ENCODE measurements at places on chromosomes 1 and 21. TPM values are rescaled to one million over a fixed set of nuclear protein-coding genes. Genes with fewer than 3 reads are reported as not detected.

- peaks cover 7% of the 10 kb centered on the region for H3K4me1 ChIP-seq
- H3K27ac ChIP-seq = no peak overlapping the region
- H3K4me3 ChIP-seq = no peak overlapping the region
- H3K27me3 ChIP-seq = no peaks in the 10 kb centered on the region
These were observed 80.4 kb downstream of the KIF26B start for GRCh38 chr1:245235156-245235555.

GRCh38 chr1:181669246-181669645, 185.9 kb downstream of the CACNA1E start:
- no peak overlapping the region for H3K4me3 ChIP-seq
- no peak overlapping the region for H3K27ac ChIP-seq
- no peaks in the 10 kb centered on the region for H3K4me1 ChIP-seq
- no peaks in the 10 kb centered on the region for H3K27me3 ChIP-seq
- DNase-seq = no peak
- no peaks in the 10 kb centered on the region for H3K36me3 ChIP-seq

GRCh38 chr1:37561133-37562132, 4.7 kb downstream of the DNALI1 start:
- H3K4me3 ChIP-seq = no peak overlapping the region
- H3K36me3 ChIP-seq = peaks cover 18% of the 10 kb centered on the region
- no peak overlapping the region for H3K27ac ChIP-seq
- H3K27me3 ChIP-seq = no peaks in the 10 kb centered on the region

DNA sequence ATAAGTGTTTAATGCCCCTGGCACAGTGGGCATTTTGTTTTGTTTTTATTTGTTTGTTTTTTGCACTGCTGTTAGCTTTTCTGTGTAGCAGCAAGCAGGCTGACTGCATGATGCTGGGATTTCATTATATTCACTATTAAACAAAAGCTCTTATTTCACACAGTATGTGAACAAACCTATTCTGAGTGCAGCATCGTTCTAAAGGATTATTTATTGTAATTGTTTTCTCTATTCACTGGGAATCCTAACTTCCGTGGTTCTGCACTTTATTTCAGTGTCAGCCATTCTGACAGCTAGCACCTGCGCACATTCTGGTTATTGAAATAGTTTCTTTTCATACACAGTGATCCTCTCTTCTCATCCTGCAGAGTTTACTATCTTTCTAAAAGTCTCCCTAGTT, 595.0 kb downstream of the NEGR1 start:
- H3K4me3 ChIP-seq = no peak overlapping the region
- no peaks in the 10 kb centered on the region for H3K36me3 ChIP-seq
- no peak for DNase-seq
- H3K27me3 ChIP-seq = no peaks in the 10 kb centered on the region
- no peaks in the 10 kb centered on the region for H3K4me1 ChIP-seq
- H3K27ac ChIP-seq = no peak overlapping the region

Gene DCDC2B
- total RNA-seq = not detected

- no peaks in the 10 kb centered on the region for H3K4me1 ChIP-seq
- H3K27me3 ChIP-seq = no peaks in the 10 kb centered on the region
- H3K36me3 ChIP-seq = no peaks in the 10 kb centered on the region
- no peak overlapping the region for H3K4me3 ChIP-seq
These were observed 110.5 kb downstream of the HHAT start for GRCh38 chr1:210438928-210439841.

- H3K27me3 ChIP-seq = no peaks in the 10 kb centered on the region
- no peak for DNase-seq
- peaks cover 37% of the 10 kb centered on the region for H3K4me1 ChIP-seq
These were observed 2.5 kb downstream of the ARHGEF19 start for GRCh38 chr1:16209847-16210407.

Gene SPRR2A
- not detected for total RNA-seq

DNA sequence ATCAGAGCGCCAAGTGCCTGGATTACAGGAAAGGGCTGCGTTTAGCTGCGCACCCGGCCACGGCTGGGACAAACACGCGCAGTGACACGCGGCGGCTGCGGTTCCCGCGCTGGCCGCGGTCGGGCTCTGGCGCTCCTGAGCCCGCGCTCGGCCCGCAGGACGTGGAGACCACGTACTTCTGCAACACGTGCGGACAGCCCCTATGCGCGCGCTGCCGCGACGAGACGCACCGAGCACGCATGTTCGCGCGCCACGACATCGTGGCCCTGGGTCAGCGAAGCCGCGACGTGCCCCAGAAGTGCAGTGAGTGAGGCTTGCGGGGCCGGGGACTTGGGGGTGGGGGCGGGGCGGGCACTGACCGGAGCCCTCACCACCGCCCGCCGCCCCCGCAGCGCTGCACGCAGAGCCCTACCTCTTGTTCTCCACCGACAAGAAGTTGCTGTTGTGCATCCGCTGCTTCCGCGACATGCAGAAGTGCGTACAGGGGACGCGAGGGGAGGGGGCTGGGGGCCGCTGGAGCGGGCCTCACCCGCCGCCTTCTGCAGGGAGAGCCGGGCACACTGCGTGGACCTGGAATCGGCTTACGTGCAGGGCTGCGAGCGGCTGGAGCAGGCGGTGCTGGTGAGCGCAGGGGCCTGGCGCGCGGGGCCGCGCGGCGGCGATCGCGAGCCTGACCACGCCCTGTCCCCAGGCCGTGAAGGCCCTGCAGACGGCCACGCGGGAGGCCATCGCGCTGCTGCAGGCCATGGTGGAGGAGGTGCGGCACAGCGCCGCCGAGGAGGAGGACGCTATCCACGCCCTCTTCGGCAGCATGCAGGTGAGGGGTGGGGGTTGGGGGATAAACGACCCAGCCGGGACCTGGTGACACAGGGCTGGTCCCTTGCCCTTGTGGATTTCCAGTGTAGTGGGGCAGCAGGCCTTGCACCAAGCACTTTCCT, 3.1 kb downstream of the RNF207 start:
- H3K4me3 ChIP-seq = peak overlapping the region; percentile 58
- peaks cover 24% of the 10 kb centered on the region for H3K4me1 ChIP-seq
- H3K27ac ChIP-seq = no peak overlapping the region
- no peak for DNase-seq
- H3K36me3 ChIP-seq = no peaks in the 10 kb centered on the region

DNA sequence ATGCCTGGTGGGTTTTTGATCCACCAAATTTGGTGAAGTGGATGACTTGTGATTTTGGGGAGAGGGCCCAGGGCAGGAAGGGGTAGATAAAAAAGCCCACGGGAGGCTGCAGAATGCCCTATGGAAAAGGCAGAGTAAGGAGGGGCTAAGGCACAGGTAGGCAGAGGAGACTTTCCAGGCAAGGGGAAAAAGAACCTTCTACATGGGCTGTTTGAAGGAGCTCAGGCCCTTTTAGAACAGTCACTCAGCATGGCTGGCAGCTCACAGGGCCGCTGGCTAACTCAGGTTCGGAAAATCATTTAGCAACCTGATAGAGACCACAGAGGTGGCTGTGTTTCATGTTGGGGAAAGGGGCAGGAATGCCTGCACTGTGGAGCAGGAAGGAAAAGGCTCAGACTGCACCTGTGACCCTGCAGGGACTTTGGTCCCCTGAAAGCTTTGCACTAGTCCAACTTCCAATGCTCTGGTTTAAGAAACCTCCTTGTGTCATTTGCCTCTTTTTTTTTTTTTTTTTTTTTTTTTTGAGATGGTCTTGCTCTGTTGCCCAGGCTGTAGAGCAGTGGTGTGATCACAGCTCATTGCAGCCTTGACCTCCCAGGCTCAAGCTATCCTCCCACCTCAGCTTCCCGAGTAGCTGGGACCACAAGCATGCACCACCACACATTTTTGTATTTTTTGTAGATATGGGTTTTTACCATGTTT, 58.5 kb upstream of the ENAH start:
- no peak for DNase-seq
- H3K36me3 ChIP-seq = no peaks in the 10 kb centered on the region
- H3K27me3 ChIP-seq = no peaks in the 10 kb centered on the region
- H3K4me3 ChIP-seq = no peak overlapping the region

GRCh38 chr1:19179597-19180264, 30.3 kb downstream of the UBR4 start:
- H3K4me1 ChIP-seq = no peaks in the 10 kb centered on the region
- no peak overlapping the region for H3K4me3 ChIP-seq
- peaks cover 80% of the 10 kb centered on the region for H3K36me3 ChIP-seq
- no peak overlapping the region for H3K27ac ChIP-seq
- H3K27me3 ChIP-seq = no peaks in the 10 kb centered on the region

Gene SLC16A4
- total RNA-seq = 0.43 TPM

Gene UBXN10
- 0.44 TPM for total RNA-seq

Gene SHISA4
- 7.8 TPM for total RNA-seq

Gene FCGR3B
- not detected for total RNA-seq

Gene DDI2
- total RNA-seq = 39.3 TPM

DNA sequence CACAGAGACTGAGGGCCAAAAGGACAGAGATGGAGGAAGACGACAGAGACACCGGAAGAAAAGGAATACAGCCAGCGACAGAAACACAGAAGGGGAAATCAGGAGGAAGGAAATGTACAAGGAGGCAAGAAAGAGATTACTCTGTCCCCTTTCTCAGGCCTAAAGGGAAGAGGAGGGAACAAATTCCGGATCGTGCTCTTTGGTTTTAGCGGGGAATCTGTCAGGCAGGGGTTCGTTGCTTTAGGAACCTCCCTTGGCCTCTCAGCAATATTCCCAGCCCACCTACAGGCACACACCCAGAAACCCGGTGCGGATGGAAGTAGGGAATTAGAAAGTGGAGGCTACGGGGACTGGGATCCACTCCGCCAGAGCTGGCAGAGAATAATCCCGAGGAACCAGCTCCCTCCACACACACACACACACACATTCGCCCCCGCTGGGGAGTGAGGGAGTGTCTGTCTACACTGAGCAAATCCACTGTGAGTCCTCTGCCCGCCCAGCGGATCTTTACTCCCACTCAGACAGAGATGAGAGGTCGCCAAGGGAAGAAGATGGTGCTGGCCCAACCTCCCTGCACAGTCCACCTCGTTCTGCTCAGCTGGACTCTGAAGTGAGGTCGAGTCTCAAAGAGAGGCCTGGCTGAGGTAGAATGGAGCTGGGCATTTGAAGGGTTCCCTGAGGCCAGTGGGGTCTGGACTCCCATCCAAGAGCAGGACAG, 5.7 kb downstream of the TAL1 start:
- H3K4me3 ChIP-seq = no peak overlapping the region
- DNase-seq = no peak
- H3K27me3 ChIP-seq = peaks cover 91% of the 10 kb centered on the region
- H3K4me1 ChIP-seq = peaks cover 45% of the 10 kb centered on the region
- no peak overlapping the region for H3K27ac ChIP-seq

Gene RHOU
- 3.5 TPM for total RNA-seq

- H3K4me1 ChIP-seq = no peaks in the 10 kb centered on the region
- no peak overlapping the region for H3K27ac ChIP-seq
- H3K36me3 ChIP-seq = no peaks in the 10 kb centered on the region
These were observed 306.6 kb downstream of the PCP4 start for GRCh38 chr21:40173816-40174215.

Gene ZNF648
- total RNA-seq = 0.23 TPM

- no peaks in the 10 kb centered on the region for H3K4me1 ChIP-seq
- no peaks in the 10 kb centered on the region for H3K27me3 ChIP-seq
- peak overlapping the region; percentile 97 for H3K27ac ChIP-seq
- peak overlapping the region; percentile 95 for H3K4me3 ChIP-seq
- peaks cover 19% of the 10 kb centered on the region for H3K36me3 ChIP-seq
- no peak for DNase-seq
These were observed 608 bp downstream of the SNRNP40 start for GRCh38 chr1:31295874-31296485.

- no peak for DNase-seq
- H3K4me3 ChIP-seq = no peak overlapping the region
- H3K27ac ChIP-seq = no peak overlapping the region
- no peaks in the 10 kb centered on the region for H3K27me3 ChIP-seq
These were observed 38.2 kb downstream of the PKNOX1 start for GRCh38 chr21:43012596-43012995.

GRCh38 chr1:25560001-25560400, 16.6 kb downstream of the LDLRAP1 start:
- no peaks in the 10 kb centered on the region for H3K36me3 ChIP-seq
- H3K4me3 ChIP-seq = no peak overlapping the region
- H3K4me1 ChIP-seq = no peaks in the 10 kb centered on the region

DNA sequence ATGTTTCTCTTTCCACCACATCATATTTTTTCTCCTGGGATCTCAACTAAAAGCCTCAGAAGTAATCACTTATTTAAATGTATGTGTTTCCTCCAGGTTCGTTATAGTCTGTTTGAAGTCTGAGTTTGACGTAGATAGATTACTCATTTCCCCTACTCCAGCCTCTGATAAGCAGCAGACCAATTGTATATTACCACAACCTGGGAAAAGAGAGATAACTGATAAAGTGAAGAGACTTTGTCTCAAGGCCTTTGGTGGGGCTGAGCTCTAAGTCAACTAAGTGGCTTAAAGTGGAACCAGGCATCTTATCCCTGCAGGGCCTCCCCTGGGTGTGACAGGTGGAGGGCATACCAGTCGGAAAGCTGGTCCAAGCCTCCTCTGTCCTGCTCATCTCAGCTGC, 34.9 kb upstream of the CACNA1E start:
- H3K4me3 ChIP-seq = no peak overlapping the region
- no peaks in the 10 kb centered on the region for H3K4me1 ChIP-seq
- no peak for DNase-seq
- H3K36me3 ChIP-seq = no peaks in the 10 kb centered on the region
- H3K27ac ChIP-seq = no peak overlapping the region
- H3K27me3 ChIP-seq = no peaks in the 10 kb centered on the region

Gene AMPD1
- total RNA-seq = not detected

- no peaks in the 10 kb centered on the region for H3K27me3 ChIP-seq
- no peak overlapping the region for H3K4me3 ChIP-seq
- H3K4me1 ChIP-seq = no peaks in the 10 kb centered on the region
These were observed 65.4 kb upstream of the STUM start for GRCh38 chr1:226482975-226483700.

DNA sequence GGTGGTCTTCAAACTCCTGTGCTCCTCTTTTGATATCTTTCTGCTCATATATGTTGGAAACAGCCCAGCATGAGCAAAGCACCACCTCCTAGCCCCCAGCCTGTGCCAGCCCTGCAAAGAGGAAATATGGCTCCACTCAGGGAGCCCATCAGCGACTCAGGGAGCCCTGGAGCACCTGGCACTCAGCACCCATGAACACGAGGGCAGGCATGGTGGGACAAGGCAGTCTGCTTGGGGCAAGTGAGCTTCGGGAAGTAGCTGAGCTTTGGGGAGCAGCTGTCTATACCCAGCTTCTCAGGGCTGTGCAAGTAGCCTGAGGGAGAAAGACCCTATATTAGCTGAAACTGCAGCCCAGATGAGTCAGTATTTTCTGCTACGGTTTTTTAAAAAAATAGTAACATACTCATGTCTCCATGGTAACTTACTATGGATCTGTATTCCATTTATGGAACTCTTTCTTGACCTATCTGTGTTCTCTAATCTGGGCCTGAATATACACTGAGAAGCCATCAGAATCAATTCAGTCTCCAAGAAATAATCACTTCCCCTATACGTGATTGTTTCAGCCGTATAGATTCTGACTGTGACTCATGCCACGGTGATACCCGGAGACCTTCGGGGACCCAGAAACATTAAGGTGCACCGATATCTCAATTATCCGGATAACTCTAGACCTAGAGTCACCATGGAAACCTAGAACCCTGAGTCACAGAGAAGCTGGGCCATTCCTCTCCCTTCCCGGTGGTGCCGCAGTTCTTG, 1.5 kb upstream of the ETS2 start:
- H3K27me3 ChIP-seq = no peaks in the 10 kb centered on the region
- H3K4me3 ChIP-seq = no peak overlapping the region
- H3K36me3 ChIP-seq = no peaks in the 10 kb centered on the region
- H3K4me1 ChIP-seq = peaks cover 8% of the 10 kb centered on the region
- no peak overlapping the region for H3K27ac ChIP-seq

GRCh38 chr1:76833151-76833550, 34.1 kb upstream of the ST6GALNAC5 start:
- H3K27me3 ChIP-seq = no peaks in the 10 kb centered on the region
- DNase-seq = no peak
- H3K4me3 ChIP-seq = no peak overlapping the region
- no peaks in the 10 kb centered on the region for H3K4me1 ChIP-seq
- no peaks in the 10 kb centered on the region for H3K36me3 ChIP-seq

- no peaks in the 10 kb centered on the region for H3K27me3 ChIP-seq
- no peak overlapping the region for H3K27ac ChIP-seq
- peak overlapping the region; percentile 63 for H3K4me3 ChIP-seq
- H3K36me3 ChIP-seq = peaks cover 10% of the 10 kb centered on the region
- peaks cover 13% of the 10 kb centered on the region for H3K4me1 ChIP-seq
These were observed 392 bp upstream of the TAGLN2 start for GRCh38 chr1:159925719-159926078.
